Common myeloid progenitor, CD34-positive (primary cell): ENCODE measurements at places on chromosomes 5 and 9.

DNA sequence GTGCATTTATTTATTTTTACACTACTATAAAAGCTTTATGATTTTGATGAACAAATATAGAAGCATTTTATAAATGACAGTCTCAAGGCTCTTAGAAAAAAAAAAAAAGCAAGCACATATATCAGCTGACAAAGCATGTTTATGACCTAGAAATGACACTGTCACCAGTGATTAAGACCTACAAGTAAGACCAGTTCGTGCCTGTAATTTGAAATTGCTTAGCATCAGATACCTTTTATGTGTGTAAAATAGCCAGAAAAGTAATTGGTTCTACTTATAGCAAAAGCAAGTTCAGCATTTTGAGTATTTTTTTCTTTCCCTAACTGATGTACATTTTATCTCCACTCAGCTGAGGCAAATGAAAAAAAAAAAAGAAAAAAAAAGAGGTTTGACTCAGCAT lies 808.4 kb downstream of the CDH18 start:
- no peak for DNase-seq

GRCh38 chr9:134618163-134618832 lies 23.3 kb upstream of the COL5A1 start:
- DNase-seq = no peak

DNA sequence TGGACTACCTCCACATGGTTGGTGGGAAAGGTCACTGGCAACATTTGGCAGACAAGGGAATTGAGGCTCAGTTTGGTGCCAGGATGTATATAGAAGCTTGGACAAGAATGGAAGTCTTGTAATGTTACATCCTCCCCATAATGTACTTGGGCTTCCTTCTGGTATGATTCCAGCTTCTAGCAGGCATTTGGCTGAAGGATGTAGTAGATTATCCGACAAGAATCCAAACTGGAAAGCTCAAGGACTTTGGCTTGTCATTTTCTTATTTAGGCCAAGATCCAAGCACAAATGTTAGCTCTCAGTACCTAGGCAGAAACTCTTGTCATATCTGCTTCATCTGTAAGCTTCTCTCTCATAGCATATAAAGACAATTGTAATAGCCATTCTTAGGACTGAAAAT lies 209.1 kb downstream of the MAPKAP1 start:
- no peak for DNase-seq

- DNase-seq = no peak
Observed at GRCh38 chr5:73945505-73945904, 319.5 kb downstream of the ARHGEF28 start.
